NCI-H774 (cell line): ENCODE measurements at places on chromosomes 13 and 19.

DNA sequence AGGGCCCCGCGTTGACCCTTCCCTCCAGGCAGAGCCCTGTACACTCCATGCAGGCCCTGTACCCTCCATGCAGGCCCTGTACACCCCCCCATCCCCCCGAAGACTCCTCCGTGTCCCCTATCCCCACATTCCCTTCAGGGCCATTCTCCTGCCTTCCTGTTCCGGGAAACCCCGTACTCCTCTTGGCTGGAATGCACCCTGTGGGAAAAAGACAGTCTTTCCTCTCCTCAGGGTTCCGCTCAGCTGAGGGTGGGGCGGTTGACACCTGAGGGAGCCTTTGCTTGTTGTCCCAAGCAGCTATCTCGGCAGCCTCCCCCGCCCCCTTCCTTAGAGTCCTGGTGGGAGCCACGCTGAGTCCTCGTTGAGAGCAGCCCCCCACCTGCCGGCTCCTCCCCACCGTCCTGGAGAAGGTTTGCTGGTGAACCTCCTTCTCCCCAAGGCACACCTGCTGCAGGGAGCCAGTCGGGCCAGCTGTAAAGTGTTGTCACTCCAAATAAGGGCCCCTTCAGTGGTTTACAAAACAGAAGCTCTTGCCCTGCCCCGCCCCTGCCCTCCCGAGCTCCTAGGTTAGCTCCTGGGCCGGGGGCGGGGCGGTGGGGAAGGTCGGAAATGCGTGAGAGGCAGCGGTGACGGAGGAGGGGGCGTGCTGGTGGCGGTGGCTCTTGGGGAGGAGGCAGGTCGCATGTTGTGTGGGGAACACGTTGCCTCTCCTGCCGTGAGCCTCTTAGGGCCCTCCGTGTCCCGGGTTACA is 1.5 kb downstream of the GNA11 start:
- DNase-seq = no peak

DNA sequence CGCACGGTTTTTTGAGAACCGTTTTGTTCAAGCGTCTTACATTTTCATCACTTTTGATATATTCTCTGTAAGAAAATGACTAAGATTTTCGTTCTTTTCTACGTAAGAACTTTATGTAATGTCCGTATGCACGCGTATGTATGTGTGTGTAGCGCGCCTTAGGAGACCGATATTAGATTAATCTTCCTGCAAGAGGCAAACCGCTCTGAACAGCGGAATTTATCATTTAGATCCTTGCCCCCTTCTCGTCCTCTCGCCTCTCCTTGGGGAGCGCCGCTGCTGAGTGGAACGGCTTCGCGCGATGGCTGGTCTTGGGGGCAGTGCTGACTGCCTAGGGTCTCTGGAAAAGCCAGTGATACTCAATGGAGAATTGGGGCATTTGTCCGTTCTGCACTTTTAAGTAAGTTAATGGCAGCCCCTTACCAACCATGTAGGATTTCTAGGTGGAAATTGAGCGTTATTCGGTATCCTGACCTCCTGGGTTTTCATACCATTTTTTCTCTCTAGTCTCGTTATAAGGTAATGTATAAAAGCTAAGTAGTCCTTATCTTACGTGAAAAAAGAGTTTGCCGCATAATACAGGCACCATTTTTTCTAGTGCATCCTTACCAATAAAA is 4.7 kb downstream of the MAB21L1 start:
- no peak for DNase-seq

DNA sequence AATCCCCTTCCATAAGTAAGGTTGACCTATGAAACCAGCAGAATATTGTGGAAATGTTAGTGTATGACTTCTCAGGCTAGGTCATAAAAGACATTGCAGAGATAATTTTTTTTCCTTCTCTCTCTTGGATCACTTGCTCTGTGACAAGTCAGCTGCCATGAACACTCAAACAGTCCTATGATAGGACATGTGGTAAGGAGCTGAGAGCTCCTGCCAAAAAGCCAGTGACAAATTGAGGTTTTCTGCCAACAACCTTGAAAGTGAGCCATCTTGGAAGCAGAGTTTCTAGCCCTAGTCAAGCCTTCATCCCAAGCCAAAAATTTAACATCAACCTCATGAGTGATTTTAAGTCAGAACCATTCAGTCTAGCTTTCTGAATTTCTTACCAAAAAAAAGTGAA is 270.9 kb upstream of the NBEA start:
- no peak for DNase-seq

- no peak for DNase-seq
These were observed 3.6 kb downstream of the IFT88 start for GRCh38 chr13:20570517-20570916.

DNA sequence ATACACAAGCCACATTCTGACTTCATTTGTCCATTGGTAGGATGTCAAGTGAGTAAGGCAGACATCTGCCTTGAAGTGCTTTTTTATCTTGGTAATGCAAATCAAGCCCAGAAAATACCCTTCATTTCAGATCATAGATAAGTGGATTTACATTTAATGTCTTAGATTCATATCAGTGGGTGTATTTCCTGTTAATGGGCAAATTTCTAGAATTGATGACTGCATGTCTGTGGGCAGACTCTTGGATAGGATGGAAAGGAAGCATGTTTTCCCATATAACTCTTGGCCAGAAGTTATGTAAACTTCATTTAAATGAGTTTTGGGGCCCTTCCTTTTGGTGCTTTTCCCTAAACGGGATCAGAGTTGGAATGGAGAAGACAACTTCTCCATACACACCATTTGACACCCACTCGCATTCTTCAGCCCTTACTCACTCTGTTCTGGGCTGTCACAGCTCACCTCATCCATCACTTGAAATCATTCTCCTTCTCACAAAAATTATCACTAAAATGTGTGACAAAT is 154.6 kb downstream of the FLT1 start:
- no peak for DNase-seq

GRCh38 chr19:18281082-18282020 is at the start of gene JUND:
Gene JUND, minus strand, starts transcription at chr19:18281622. Its CDS starts 138 bp downstream, at chr19:18281484.
- peak; percentile 96 for DNase-seq

DNA sequence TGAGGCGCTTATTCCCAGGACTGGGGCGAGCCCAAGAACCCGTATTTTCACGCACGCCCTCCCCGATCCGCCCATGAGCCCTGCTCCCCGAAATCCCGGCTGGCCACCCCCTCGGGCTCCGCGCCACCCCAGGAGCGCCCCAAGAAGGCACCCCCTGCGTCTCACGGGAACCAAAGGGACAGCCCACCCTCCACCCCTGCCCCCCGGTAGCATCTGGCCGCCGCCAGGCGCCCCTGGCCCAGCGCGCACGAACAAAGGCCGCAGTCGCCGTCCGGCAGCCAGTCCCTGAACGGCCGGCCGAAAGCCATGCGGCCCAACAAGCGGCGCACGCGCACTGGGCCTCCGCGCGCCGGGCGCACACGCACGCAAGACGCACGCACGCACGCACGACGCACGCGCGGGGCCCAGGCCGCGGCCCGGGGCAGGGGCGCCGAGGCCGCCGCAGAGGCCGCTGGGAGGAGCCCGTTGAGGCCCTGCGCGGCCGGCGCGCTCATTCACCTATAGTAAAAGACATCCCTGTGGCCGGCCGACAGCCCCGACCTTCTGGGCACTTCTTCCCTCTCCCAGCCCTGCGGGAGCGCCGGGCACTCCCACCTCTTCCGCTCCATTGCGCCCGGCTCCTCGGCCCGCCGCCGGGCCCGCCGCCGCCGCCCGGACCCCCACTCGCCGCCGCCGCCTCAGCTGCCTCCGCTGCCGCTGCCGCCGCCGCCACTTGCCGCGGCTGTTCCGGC is 476 bp downstream of the MBD3 start:
- peak; percentile 85 for DNase-seq

GRCh38 chr13:23469951-23470421 is 36.5 kb upstream of the SACS start:
- no peak for DNase-seq

DNA sequence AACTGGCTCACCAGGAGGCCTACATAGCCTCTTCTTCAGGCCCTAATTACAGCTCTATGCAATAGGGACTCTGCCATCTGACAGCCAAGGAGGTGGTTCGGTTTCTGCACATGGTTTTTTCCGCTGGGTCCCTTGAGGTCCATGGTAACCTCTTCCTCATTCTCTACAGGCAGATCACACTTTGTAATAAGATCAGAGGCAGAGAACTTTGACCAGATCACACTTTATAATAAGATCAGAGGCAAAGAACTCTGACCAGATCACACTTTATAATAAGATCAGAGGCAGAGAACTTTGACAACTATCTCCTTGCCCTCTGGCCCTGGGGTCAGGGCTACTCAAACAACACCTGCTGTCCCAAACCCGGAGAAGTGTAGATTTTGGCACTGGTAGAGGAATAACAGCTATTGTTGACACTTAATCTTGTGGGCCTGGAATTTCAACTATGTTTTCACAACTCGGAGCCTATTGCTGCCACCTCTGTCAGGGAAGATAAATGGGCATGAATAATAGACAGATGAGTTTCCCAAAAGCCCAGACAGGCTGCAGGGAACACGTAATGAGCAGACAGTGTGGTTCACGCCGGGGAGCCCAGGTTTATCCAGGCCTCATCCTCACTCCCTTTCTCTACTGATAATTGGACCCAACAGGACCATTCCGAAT is 246.1 kb downstream of the UQCRFS1 start:
- DNase-seq = no peak

GRCh38 chr13:38180126-38180525 is 169.5 kb upstream of the UFM1 start:
- no peak for DNase-seq

- peak; percentile 75 for DNase-seq
These were observed 82.4 kb upstream of the IRS2 start for GRCh38 chr13:109868578-109869311.

DNA sequence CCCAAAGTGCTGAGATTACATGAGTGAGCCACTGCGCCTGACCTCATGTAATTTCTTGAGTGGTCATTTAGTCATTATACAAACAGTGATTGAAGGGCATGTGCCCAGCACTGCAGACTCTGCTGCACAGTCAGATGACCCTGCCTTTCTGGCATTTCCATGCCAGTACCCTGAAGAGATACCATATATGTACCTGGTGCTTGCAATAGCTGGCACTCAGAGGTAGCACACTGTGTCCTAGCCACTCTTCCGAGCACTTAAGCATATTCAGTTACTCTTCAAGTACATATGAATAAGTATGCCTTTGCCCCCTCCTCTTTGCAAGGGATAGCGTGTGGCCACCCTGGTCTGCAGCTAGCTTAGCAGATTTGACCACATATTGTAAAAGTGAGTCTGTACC is 15.5 kb downstream of the STX10 start:
- DNase-seq = no peak

- DNase-seq = no peak
These were observed 45.9 kb downstream of the SPTBN4 start for GRCh38 chr19:40512473-40513344.

GRCh38 chr13:94480672-94481145 is 1.2 kb upstream of the DCT start:
- DNase-seq = no peak

DNA sequence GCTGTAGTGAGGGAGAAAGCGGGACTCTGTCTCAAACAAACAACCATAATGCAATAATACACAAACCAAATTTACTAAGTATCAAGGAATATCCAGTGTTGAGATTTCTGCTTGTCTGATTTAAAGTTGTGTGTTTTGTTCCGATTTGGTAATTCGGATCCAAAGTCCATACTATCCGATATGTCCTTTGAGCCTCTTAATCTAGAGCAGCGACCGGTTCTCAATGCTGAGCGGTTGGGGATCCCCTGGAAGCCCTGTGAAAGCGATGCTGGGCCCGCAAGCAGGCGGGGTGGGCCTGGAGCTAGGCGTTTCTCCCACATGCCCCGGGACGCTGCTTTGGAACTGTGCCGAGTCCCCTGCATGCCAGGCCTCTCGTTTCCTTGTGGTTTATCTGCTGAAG is 20.2 kb downstream of the C19orf44 start:
- DNase-seq = no peak

- DNase-seq = no peak
These were observed 10.9 kb downstream of the MEDAG start for GRCh38 chr13:30916991-30917390.

- no peak for DNase-seq
These were observed 11.2 kb upstream of the PRR19 start for GRCh38 chr19:42290523-42291434.

DNA sequence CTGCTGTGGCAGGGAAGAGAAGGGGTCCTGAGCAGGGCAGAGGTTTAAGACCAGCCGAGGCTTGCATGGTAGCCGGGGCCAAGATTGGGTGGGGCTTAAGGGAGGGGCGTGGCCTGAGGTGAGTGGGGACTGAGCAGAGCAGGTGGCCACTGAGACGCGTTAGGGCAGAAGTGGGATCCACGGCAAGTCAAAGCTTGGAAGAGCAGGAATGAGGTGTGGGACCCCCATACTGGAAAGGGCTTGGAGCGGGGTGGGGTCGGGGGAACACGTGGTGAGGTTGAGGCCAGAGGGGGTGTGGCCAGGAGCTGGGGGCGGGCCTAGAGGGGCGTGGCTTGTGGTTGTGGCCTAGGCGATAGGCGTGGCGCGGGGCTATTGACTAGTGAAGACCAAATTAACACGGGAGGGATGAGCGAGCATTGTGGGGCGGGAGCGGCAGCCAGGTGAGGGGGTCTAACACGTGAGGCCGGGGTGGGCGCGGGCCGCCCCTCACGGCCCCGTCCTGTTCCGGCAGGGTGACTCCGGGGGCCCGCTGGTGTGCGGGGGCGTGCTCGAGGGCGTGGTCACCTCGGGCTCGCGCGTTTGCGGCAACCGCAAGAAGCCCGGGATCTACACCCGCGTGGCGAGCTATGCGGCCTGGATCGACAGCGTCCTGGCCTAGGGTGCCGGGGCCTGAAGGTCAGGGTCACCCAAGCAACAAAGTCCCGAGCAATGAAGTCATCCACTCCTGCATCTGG is 3.3 kb downstream of the CFD start:
- no peak for DNase-seq

DNA sequence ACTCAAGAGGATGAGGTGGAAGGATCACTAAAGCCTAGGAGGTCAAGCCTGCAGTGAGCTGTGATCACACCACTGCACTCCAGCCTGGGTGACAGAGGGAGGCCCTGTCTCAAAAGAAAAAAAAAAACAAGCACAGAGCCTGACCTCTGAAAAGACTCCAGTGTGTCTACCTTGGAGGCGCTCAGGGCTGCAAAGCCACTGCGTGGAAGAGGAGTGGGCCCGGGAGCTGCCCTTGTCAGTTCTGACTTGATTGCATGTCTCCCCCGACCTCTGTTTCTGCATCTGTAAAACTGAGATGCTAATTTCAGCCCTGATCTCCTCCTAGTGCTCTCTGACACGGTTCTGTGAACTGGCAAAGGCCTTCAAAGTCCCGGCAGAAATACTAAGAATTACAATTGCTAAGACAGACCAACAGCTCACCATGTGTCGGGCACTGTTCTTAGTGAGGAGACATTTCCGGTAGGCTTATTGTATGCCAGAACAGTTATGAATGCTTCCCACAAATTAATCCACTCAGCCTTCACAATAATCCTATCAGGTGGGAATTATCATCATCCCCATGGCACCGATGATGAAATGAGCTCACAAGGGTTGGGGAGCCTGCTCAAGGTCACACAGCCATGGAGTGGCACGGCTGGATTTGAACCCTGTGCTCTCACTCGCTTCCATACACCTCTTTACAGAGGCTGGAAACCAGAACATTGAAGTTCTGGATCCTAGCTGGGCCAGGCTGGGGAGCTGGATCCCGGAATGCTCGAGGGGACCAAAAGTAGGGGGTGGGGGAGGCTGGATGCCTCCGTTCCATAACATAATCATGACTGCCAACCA is 3.5 kb downstream of the AKT2 start:
- DNase-seq = no peak

- DNase-seq = no peak
These were observed 3.8 kb downstream of the APLP1 start for GRCh38 chr19:35872180-35872579.
